Motor neuron (in vitro differentiated cells): ENCODE measurements at places on chromosomes 2 and 18. TPM values are rescaled to one million over a fixed set of nuclear protein-coding genes. Genes with fewer than 3 reads are reported as not detected.

Gene NCK2
- 40.3 and 40.4 TPM in 2 replicates for total RNA-seq

Gene PSMA8
- total RNA-seq = not detected in 2 replicates

Gene MYO7B
- total RNA-seq = 0.07 TPM in 1 of 2 replicates, not detected in the other

Gene NXPH2
- total RNA-seq = 0.98 and 1.0 TPM in 2 replicates

Gene CCDC85A
- 1.7 TPM in 2 replicates for total RNA-seq

Gene CHRNG
- 0.78 and 0.90 TPM in 2 replicates for total RNA-seq
